ENCODE measurements at places on chromosomes 3 and 15.
A peak's percentile ranks its signal among the peaks of the same experiment; 100 is the strongest.

DNA sequence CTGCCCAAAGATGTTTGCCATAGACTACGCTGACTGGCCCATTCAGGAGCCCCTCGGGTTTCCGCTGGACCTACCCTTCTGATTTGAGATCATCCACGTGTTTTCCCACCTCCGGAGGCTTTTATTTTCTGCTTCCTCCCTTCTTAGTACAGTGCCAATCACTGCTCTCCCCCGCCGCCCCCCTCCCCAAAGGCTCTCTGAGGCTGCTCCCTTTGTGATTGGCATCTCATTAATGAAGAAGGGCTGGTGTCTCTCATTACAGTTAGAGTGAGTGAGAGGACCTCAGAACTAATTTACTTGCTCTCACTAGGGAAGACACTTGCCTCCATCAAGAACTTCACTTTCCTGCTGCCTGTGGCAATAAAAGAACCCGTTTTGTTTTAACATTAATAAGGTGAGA lies 284.7 kb upstream of the ICE2 start:
- no peak for DNase-seq

DNA sequence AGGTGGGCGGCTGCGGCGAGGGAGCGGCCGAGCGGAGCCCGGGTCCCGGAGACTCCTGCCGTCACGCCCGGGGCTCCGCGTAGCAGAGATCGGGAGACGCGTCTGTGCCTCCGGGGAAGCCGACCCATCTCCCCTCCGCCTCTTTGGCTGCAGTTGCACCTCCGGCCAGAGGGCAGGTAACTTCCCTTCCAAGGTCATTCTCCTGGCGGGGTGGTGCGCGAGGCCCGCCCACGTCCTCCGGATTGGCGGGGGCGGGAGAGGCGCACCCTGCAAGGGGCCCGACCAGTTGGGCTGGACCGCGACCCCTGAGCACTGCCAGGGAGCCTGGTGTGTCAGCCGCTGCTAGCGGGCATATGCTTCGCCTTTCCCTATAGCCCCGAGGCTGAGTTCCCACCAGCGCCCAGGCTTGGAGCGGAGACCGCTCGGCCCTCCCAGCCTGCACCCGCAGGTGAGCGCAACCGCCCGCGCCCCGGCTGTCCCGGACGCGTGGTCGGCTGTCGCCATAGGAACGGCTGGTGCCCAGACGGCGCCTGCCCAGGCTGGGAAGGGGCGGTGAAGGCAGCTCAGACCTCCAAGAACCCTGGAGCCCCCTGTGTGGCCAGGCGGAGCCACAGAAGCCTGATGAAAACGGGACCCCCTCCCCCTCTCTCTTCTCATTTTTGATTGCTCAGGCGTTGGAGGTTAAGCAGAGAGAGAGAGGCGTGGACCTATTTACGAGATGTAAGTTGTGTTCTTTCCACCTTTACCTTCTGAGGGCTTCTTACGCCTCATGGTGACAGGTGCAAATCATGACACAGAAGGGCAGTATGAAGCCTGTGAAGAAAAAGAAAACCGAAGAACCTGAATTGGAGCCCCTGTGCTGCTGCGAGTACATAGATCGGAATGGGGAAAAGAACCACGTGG lies 453 bp downstream of the ZDHHC23 start:
- DNase-seq: peak; percentile 87

DNA sequence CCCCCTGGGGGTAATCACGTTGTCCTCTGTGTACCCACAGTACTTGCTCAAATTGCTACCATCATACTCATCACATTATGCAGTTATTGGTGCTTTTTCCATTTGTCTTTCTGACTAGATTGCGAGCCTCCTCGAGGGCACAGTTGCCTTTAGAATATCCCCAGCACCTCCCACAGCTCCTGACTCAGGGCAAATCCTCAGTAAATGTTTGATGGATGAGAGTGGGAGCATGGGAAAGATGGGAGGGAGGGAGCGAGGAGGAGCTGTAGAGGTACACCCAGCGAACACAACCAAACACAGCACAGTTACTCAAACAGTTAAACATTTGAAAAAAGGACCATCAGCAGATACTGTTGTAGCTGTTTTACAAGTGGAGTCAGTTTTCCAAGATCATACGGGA lies 27.9 kb downstream of the SIDT1 start:
- DNase-seq: no peak

GRCh38 chr15:74857082-74857655 lies 14.2 kb upstream of the ULK3 start:
- no peak for DNase-seq

DNA sequence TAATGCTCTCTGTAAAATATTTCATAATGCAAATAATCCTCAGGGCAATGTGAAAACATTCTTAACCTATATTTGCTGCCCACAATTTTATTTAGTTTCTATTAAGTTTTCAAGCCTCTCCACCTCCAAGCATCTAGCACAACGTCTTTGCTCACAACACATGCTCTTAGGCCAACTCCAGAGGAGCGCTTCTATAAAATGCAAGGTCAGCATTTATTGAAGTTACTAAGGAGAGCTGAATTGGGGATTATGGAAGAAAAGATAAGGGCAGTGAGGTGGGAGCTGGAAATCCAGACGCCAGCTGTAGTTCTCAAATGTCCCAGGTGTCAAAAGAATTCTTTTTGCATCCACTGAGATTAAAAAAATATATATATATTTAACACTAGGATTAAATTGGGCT lies 996 bp downstream of the RABL3 start:
- DNase-seq: no peak

GRCh38 chr3:73718326-73719110 lies 93.8 kb upstream of the PDZRN3 start:
- no peak for DNase-seq

GRCh38 chr15:29128671-29129070 lies 141.0 kb downstream of the NSMCE3 start:
- DNase-seq: no peak

DNA sequence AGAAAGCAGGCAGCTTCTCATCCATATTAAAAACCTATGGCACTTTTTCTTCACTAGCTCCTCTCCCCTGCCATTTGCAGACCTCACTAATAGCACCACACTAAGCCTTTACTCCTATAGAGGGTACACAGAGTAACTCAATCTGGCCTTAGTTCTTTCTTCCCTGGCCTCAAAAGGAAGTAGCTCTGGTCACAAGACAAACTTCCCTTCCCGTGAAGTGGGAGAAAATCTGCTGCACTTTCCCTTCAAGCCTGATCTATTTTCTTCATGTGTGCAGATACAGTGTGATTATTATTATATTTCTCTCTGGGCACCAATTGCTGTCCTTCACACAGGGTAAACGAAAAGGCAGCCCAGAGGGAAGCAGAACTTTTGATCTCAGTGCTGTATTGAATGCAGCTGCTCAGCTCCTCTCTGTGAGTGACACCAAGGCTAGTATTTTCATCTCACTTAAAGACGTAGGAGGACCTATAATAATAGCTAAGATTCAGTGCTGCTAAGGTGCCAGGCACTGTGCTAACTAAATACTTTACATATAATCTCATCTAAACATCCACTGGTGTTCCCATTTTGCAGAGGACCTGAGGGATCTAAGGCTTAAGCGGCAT lies 61.9 kb upstream of the RASGRP1 start:
- DNase-seq: no peak

DNA sequence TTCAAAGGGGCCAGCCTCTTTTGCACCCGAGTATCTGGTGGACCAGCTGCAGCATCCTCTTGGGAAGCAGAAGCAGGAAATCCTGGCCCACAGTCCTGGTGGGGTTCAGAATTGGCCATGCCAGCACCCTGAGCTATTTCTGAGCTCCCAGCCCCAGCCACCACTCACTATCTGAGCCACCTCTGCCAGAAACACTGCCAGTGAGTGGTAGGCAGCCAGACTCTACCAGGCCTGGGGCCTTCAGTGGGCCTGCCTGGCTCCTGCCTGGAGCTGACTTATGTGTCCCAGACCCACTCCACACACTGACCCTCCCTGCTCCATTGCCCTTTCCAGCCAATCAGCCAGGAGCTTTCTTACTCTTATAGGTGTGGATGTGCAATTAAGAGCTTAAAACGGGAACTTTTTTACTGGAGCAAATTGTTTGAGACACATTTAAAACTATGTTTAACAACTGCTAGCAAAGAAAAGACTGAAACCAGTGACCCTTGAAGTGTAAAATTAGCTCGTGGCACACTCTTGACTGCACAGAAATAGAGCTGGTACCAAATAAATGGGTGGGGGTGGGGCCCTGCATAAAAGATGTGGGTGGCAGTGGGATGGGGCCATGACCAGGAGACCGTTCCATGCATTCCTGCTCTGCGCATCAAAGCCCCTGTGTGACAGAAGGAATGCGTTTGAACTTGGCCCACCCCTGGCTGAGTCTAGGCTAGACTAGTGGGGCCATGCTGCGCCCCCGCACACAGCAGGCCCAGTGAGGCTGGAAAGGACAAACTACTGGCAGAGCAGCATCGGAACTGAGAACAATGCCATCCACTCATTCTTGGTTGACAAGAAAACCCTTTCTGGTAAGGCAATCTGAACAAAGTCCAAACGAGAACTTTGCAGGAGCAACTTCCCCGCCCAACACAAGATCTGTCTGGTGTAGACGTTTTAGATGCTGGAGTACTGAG lies 48.0 kb downstream of the CTNNB1 start:
- no peak for DNase-seq

- DNase-seq: no peak
Observed at GRCh38 chr3:143040261-143040879, 39.0 kb downstream of the U2SURP start.

- DNase-seq: peak; percentile 16
Observed at GRCh38 chr3:101940521-101941317, 91.4 kb downstream of the NFKBIZ start.

GRCh38 chr3:177467247-177467985 lies 270.1 kb upstream of the TBL1XR1 start:
- no peak for DNase-seq

GRCh38 chr3:25817638-25818037 lies 27.7 kb downstream of the OXSM start:
- no peak for DNase-seq

GRCh38 chr3:54126551-54126950 lies 4.2 kb downstream of the CACNA2D3 start:
- DNase-seq: no peak

DNA sequence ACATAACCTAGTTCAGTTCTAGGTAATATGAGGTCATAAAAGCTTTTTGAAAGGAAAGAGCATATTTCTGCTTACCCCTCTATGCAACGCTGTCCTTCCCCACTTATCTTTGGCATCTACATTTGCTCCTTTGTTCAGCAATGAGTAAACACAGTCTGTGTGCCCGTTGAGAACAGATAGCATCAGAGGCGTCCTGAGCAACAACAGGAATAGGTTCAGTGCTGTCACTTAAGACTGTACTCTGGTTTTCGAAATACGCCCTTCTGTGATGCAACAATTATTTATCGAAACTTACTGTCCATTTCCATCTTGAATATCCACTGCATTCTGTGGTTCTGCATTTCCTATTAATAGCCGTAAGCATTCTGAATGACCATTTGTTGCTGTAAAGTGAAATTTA lies 84.4 kb downstream of the BTD start:
- DNase-seq: no peak

DNA sequence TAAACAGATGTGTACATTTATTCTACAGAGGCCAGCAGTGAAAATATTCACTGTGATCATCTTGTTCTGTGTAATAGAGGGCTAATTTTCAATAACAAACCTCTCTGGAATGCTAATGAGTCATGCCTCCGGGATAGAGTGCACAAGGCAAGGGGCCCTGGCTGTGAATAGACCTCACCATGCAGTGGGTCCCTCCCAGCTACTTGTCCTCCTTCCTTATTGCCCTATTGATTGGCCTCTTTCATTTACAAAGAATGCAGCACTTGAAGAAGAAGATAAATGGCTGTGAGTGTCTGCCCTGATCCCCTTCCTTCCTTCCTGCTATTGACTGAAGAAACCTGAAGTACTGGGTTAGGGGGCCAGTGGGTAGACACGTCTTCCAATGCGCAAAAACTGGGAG lies 436.3 kb downstream of the WDR72 start:
- peak; percentile 2 for DNase-seq

DNA sequence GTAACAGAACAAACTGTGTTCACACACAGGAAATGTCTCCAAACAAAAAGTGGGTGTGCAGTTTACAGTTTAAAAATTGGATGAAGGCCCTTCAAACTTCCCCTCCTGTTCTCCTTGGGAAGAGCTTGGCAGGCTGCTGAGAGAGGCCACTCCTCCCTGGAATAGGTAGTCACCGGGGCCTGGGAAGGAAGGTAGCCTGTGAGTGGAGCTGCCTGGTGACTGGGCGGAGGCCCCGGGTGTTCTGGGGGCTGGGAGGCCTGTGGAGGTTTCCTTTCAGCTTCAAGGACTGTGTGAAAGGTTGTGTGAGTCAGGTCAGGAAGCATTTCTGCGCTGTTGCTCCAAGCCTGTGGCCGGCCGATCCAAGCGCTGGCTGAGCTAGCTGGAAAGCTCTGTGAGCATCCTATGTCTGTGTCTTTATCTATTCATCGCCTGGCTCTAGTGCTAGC lies 14.1 kb downstream of the SLCO3A1 start:
- DNase-seq: no peak

- no peak for DNase-seq
Observed at GRCh38 chr3:27209617-27210264, 159.4 kb downstream of the NEK10 start.

- DNase-seq: no peak
Observed at GRCh38 chr15:73082812-73083211, 30.5 kb downstream of the NEO1 start.

- DNase-seq: no peak
Observed at GRCh38 chr15:90560229-90560776, 30.6 kb downstream of the CRTC3 start.

- DNase-seq: no peak
Observed at GRCh38 chr15:57516327-57517029, 75.2 kb upstream of the MYZAP start.

DNA sequence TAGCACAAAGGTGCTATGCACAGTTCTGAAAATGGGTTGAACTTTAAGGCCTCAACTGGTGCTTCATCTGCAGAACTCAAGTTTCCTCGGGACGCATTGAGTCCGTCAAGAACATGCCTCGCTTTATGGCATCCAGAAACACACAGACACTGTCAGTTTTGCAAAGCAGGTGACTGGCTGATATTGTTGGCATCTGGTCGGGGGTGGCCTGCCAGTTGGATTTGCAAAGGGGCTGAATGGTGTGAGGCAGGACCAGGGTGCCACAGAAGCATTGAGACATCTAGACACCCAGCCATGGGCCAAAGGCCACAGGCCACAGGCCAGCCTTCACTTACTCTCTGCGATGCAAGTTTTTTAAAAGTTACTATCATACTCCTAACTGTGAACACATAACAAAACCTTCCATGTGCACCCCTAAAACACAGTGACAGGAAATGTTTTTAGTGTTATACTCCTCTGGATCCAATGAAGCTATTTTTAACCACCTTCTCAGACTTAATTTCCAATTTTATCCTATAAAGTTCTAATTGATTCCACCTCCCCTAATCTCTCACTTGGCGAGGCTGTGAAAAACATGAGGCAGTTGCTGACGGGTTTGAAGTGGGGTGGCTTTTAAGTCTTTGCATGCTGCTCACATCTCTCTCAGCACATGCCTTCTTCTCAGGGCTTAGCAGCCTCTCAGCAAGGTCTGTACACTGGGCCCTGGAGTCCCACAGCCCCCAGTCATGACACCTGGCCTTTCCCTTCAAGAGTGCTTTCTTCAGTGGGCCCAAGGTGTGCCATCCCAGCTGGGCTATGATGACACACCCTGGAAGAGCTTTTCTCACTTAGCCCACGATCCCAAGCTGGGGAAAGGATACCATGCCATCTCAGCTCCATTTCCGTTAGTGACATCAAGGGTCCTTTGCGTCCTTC lies 38.5 kb upstream of the DUSP7 start:
- no peak for DNase-seq

GRCh38 chr15:25736461-25736860 lies 126.7 kb downstream of the ATP10A start:
- no peak for DNase-seq

All from NCI-H1417 (cell line).